ENCODE measurements at places on chromosomes 2 and 18. TPM values are rescaled to one million over a fixed set of nuclear protein-coding genes. Genes with fewer than 3 reads are reported as not detected.

SNORC gene
- 1.2 TPM for total RNA-seq

MCFD2 gene
- total RNA-seq, result 48.9 TPM

TMEM200C gene
- total RNA-seq, result not detected

THSD7B gene
- not detected for total RNA-seq

PLB1 gene
- total RNA-seq, result 0.98 TPM

SOWAHC gene
- total RNA-seq, result 0.29 TPM

NCK2 gene
- total RNA-seq, result 68.3 TPM

CYP1B1 gene
- total RNA-seq, result 13.2 TPM

SULT1C4 gene
- total RNA-seq, result not detected

CDK15 gene
- not detected for total RNA-seq

WNT10A gene
- 0.29 TPM for total RNA-seq

NEU2 gene
- not detected for total RNA-seq

GALNT3 gene
- total RNA-seq, result 15.4 TPM

GCKR gene
- not detected for total RNA-seq

MAL gene
- 791 TPM for total RNA-seq

ARHGAP25 gene
- 156 TPM for total RNA-seq

ZNF532 gene
- total RNA-seq, result 0.93 TPM

GKN2 gene
- not detected for total RNA-seq

ANKRD62 gene
- total RNA-seq, result not detected

GALNT14 gene
- 0.27 TPM for total RNA-seq

SH3RF3 gene
- 0.22 TPM for total RNA-seq

CMPK2 gene
- 57.7 TPM for total RNA-seq

IL1R2 gene
- total RNA-seq, result 1.4 TPM

KRTCAP3 gene
- total RNA-seq, result 4.8 TPM

ZNF24 gene
- total RNA-seq, result 66.5 TPM

MRPL19 gene
- total RNA-seq, result 42.6 TPM

TGFA gene
- 0.05 TPM for total RNA-seq

RBMS1 gene
- 64.1 TPM for total RNA-seq

LIMS4 gene
- total RNA-seq, result 0.59 TPM

INHBB gene
- not detected for total RNA-seq

B3GNT7 gene
- not detected for total RNA-seq

UGT1A4 gene
- total RNA-seq, result not detected

HOXD12 gene
- not detected for total RNA-seq

CCDC102B gene
- total RNA-seq, result 2.5 TPM

RAB17 gene
- not detected for total RNA-seq

IFIH1 gene
- total RNA-seq, result 94.0 TPM

MEIS1 gene
- not detected for total RNA-seq

PXDN gene
- 2.5 TPM for total RNA-seq

ACADL gene
- total RNA-seq, result not detected

CNGA3 gene
- not detected for total RNA-seq

FTCDNL1 gene
- total RNA-seq, result 0.71 TPM

CRYBA2 gene
- total RNA-seq, result not detected

MYO5B gene
- 0.27 TPM for total RNA-seq

Data from T-helper 1 cell treated with Interleukin-12 subunit alpha and Interleukin-12 subunit beta and Interleukin-4 antibody, amounts not matched to agents 30 ng/mL and 1 ng/mL, for 36 hours (primary cell).